ENCODE measurements at places on chromosomes 7 and 10.
A peak's percentile ranks its signal among the peaks of the same experiment; 100 is the strongest.

DNA sequence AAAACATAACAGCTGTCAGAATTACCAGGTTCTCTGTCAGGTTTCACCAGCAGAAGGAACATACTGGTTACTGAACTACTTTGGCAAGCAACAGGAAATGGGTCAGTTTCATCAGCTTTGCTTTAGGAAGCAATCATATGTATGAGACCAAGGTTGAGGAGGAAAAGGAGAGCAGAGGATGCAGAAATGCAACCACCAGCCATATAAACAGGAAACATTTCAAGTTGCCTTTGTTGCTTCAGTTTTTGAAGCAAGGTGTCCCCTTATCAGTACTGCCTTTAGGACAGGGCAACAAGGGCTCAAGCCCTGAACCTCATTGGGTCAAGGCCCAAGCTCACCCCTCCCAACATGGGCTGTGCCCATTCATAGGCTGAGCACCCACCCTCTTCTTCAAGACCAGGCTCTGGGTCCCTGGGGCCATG lies 10.2 kb downstream of the HIPK2 start:
- DNase-seq: peak; percentile 95

DNA sequence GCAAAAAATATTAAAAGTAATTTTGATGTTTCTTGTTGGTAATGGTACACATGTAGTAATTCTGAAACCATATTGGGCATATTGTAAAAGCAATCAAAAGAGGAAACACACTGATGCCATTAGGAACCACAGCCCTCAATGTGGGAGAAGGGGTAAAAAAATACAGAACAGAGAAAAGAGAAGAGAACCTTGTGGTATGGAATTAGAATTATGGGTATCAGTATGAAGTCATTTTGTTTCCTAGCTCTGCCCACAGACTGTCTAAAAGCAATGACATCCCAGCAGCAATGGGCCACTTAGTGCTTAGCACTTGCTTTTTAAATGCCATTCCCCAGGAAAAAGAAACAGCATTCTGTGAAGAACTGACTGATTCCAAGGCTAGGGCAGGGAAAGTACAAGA lies 61.5 kb downstream of the CPVL start:
- DNase-seq: peak; percentile 15

- DNase-seq: no peak
These were observed 12.8 kb upstream of the KAT6B start for GRCh38 chr10:74813381-74814259.

GRCh38 chr10:22534849-22535604 lies 179.4 kb downstream of the PIP4K2A start:
- no peak for DNase-seq

GRCh38 chr10:63267414-63268148 lies 134.5 kb downstream of the NRBF2 start:
- peak; percentile 26 for DNase-seq

DNA sequence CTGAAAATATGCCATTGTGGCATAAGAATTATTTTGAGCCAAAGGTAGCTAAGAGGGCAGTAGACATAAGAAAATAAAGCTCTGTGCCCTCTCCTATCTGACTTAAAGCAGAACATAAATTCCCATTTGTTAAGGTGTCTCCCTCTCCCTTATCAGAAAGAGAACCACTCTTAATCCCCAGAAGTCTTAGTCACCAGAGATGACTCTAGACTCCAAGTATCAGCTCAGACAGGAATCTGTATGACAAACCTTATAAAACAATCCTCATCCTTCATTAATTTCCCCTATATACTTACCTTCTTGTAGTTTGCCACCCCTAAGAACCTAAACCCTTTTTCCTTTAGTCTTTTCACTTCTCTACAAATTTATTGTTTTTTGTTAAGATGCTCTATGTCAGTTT lies 21.8 kb upstream of the PIP4K2A start:
- DNase-seq: no peak

All from MM.1S (cell line).